ENCODE measurements at places on chromosomes 12 and 14.
A peak's percentile ranks its signal among the peaks of the same experiment; 100 is the strongest.

GRCh38 chr14:74302152-74302628, 544 bp downstream of the ABCD4 start:
- DNase-seq: peak; percentile 67

- no peak for DNase-seq
Measured at GRCh38 chr12:47068539-47068938, 10.9 kb upstream of the PCED1B start.

GRCh38 chr12:95322326-95322725, 104.7 kb downstream of the VEZT start:
- no peak for DNase-seq

- DNase-seq: peak; percentile 95
Measured at GRCh38 chr12:132560614-132561426, 49.6 kb downstream of the LRCOL1 start.

- no peak for DNase-seq
Measured at GRCh38 chr12:132881818-132882217, 5.6 kb downstream of the CHFR start.

DNA sequence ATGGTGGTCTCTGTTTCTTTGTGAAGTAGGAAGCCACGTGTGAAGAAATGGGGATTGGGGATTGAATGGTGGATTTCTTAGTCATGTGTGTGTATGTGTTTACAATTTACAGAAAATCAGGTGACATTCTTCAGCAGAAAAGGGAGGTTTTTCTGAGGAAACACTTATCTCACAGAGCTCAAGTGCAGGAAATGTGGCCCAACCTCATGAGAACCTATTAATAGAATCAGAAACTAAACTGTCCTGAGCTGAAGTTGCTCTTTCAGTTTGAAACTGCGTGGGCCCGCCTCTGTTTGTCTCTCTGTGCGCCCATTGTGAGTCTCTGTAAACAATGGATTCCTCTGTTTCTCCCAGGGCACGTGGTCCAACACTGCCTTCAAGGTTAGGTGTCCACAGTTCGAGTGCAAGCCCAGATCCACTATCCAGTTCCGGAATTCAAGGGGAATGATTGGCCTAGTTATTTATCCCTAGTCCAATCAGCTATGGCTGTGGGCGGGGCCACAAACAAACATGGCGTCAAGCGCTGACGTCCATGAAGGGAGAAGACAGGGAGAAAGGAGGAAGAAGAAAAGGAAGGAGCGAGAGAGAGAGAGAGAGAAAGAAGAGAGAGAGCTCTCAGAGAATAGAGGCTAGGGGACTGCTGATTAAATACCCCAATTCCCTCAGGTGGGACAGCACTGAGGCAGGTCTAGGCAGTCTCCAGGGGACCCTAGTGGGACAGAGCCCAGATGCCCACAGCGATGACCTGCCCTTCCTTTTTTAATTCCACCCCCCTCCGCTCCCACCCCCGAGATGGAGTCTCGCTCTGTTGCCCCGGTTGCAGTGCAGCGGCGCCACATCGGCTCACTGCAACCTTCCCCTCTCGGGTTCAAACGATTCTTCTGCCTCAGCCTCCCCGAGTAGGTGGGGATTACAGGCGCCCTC, 31.4 kb upstream of the C12orf76 start:
- DNase-seq: peak; percentile 76
